ENCODE measurements at places on chromosomes 3 and 15.

DNA sequence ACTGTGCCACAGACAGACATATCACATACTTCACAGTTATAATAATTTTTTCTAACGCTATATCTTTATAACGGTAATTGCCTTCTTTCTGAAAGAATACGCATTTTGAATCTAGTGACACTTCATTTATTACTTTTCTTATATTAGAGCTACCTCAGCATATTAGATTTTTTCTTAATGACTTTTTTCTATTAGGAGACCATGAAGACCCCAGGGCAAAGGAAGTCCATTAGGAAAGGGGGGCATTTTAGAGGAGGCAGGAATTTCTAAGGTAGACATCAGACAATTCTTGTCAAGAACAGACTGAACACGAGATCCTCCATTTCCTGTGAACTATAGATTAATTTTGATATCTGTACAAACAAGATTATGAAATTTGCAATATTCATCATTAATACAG lies 90.5 kb upstream of the NSMCE3 start:
- no peak for DNase-seq

DNA sequence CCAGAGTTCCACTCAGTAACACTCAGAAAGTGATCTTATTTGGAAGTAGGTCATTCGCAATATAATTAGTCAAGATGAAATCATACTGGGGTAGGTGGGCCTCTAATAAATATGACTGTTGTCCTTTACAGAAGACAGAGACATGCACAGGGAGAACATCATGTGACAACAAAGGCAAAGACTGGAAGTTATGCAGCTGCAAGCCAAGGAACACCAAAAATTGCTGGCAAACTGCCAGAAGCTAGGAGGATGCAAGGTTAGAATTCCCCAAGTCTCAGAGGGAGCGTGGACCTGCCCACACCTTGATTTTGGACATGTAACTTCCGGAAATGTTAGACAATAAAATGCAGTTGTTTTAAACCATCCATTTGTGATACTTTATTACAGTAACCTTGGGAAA lies 471.5 kb upstream of the AGTR1 start:
- DNase-seq = no peak

DNA sequence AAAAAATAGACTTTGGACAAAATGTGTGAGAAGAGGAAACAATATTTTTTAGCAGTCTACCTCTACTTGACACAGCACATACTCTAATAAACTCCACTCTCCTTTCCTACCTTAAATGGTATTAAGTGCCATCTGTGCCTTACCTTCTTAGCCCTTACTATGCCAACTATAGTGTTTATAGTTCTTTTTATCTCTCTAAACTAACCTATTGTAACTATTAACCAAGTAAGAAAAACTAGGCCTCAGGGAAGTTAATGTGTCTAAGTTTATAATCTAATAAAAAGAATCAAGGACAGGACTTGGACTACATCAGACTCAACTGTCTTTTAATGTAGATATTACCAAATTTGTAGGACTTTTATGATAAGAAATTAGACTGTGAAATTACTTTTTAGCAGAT lies 251.7 kb upstream of the ROBO2 start:
- DNase-seq = no peak

DNA sequence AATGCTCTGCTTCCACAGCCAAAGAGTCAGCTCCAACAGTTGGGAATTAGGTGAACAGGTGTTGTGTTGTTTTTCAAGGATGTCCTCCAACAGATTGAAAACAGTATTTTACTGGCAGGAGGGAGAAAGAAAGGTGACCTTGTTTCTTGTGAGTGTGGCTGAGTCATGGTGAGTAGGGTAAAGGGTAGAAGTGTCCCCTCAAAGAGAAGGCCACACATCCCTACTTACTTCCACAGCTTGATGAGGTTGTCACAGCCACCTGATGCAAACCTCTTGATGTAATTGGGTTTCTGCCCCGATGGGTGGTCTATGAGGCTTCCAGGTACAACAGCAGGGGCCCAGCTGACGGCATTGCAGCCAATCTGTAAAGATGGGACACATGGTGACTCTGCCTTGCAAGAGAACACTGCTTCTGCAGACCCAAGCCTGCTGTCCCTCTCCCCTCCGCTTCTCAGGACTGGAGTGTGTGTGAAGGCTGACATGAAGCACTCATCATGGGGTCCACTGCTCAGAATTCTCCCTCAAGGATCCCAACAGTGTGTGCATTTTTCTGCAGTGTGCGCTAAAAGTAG lies 12.7 kb upstream of the GHRL start:
- DNase-seq = no peak

- no peak for DNase-seq
Measured at GRCh38 chr3:192239956-192240355, 487.4 kb downstream of the FGF12 start.

GRCh38 chr3:114393367-114394072 lies 99.7 kb downstream of the TIGIT start:
- no peak for DNase-seq

DNA sequence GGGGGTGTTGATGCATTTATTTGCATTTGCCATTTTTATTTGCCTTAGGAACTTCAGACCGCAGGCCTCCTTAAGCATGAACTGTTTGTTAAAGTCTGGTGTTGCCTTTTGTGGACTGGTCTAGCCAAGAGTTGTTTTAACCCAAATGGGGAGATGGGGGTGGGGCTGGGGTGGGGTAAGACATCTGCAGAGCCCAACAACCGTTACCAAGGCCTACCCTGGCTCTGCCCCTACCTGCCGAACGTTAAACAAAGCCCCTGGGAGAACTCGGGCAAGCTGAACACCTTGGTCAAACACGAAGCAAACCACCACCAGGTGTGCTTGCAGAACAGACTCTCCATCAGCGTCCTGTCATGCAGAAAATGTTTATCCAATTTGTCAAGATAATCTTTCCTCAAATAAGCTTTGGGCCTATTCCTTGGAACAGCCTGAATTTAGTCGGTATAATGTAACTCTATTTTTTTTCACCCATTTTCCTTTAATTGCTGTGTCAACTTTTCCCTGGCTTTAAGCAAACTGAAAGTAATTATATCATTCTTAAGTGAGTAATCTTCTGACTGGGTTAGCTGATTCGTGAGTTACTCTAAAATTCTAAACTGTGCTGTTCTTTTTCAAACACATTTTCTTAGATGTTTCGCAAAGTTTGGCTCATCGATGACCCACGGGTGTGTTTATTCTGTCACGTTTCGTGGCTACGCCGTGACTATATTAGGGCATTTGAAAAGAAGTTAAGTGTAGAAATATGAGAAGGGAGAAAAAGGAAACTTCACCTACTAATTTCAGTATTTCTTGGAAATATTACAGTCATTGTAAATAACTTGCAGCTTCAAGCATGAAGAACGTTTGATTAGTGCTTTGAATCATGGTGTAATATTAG lies 127.6 kb downstream of the SOX2 start:
- no peak for DNase-seq

GRCh38 chr3:132926098-132926497 lies 112.1 kb upstream of the TMEM108 start:
- DNase-seq = no peak

GRCh38 chr3:25438791-25439555 lies 10.9 kb downstream of the RARB start:
- DNase-seq = no peak

- DNase-seq = no peak
Measured at GRCh38 chr3:42213417-42213816, 52.6 kb downstream of the CCK start.

DNA sequence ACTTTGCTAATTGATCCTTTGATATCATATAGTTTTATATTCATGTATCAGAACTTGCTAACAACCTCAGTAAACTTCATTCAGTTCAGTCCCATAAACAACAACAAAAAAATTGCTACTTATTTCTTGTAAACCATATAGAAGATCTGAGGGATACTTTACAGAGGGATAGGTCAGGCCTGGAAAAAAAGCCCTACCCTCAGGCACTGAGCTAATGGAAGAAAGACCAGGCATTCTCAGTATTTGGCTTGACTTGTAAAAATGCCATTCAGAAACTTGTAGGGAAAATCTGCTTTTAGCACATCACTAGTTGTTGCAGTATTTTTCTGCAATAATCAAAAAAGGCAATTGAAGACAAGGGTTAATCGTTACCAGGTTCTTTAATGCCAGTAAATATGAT lies 33.1 kb downstream of the ARMC8 start:
- no peak for DNase-seq

All from activated naive CD4-positive, alpha-beta T cell (primary cell).